ENCODE measurements at places on chromosomes 12 and 14.
A peak's percentile ranks its signal among the peaks of the same experiment; 100 is the strongest.

DNA sequence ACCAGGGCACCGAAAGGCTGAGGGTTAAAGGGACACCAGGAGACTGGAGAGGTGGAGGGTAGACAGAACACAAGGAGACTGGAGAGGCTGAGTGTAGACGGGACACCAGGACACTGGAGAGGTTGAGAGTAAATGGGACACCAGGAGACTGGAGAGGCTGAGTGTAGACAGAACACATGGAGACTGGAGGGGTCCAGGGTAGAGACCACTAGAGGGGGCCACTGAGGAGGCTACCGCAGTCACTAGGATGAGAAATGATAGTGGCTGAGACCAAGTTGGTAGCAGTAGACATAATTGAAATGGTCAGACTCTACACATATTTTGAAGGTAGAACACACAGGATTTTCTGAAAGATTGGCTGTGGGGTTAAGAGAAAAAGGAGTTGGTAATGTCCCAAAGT lies 68.2 kb downstream of the PAH start:
- DNase-seq = no peak

DNA sequence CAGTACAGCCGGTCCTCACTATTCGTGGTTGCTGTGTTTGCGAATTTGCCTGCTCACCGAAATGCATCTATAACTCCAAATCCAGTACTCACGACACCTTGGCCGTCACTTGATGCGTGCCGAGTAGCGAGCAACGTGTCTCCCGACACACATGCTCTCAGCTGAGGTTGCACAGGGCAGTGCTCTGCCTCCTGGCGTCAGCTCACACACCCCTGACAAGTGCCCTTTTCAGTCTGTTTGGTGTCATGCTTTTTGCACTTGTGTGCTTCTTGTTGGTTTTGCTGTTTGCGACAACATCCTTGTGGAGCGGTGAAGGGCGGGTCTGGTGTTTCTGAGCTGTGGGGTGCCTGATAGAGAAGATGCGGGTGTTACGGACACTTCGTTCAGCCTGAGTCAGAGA lies 110.4 kb upstream of the RFLNA start:
- DNase-seq = no peak

GRCh38 chr12:85616201-85616600 lies 220.0 kb downstream of the RASSF9 start:
- no peak for DNase-seq

GRCh38 chr12:15705606-15706005 lies 83.6 kb downstream of the EPS8 start:
- DNase-seq = no peak

DNA sequence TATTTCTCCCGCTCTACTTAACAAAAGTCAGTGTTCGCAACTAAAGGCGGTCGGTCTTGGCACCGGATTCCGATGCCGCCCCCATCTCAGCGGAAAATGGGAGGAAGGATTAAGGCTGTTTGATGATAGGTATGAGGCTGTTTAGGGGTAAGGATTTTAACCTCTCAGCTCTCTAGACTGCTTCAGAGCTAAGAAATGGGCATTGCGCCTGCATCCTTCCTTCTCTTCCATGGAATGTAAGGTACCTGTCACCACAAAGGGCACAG lies 1.4 kb downstream of the COCH start:
- DNase-seq = no peak

DNA sequence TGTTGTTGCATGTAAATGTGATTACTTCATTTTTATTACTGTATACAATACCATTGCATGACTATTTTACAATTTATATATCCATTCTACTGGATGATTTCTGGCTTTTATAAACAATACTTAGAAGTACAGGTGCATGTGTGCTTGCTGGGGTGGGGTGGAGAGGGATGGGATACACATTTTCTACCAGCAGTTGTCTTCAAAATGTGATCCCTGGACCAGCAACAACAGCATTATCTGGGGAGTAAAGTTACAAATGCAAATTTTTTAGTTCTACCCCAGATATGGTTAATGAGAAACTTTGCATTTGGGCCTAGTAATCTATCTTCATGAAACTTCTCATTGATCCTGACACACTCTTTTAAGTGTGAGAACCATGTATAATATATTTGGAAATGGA lies 905.4 kb upstream of the ATXN7L3B start:
- no peak for DNase-seq

DNA sequence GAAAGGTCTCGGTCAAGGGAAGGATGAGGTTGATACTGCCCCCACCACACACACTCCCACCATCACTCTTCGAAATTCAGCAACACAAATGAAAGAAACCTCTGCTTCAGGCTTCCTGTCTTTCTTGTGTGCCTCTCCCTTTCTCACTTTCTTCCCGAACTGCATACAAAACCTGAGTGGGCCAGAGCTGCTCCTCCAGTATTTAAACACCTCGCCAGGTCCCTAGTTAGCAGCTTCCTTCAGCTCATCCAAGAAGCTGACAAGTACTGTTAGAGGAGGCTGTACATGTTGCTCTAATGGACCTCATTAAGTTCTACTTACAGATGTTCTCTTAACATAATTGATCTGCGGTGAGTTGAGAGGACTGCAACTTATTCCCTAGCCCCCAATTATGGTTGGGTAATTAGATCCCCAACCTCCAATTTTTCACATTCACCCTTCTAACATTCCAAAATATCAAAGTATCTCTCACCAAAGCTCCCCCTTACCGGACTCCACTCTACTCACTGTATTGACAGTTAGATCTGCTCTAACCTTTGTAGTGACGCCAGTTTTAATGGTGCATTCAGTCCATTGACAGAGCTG lies 4.1 kb upstream of the LMO3 start:
- DNase-seq = no peak

GRCh38 chr12:24661657-24662096 lies 287.2 kb downstream of the BCAT1 start:
- no peak for DNase-seq

DNA sequence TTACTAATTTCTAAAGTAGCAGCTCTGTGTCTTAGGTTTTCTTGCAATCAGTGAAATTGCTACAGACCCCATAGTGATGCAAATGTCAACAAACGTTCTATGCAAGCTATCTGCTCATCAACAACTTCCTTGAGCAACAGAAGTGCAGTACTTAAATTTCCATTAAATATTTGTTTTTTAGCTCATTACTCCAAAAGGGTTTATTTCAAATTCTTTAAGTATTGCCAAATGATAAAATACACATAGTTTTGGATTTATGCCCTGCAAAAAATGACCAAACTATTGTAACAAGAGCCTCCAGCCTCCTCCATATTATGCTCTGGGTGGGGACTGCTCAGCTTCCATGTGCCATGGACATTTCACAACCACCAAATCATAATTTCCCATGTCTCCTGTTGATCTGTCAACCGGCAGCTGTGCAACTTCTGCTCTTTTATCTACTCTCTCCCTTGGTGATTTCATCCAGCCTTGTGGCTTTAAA lies 4.4 kb downstream of the BDKRB1 start:
- no peak for DNase-seq

DNA sequence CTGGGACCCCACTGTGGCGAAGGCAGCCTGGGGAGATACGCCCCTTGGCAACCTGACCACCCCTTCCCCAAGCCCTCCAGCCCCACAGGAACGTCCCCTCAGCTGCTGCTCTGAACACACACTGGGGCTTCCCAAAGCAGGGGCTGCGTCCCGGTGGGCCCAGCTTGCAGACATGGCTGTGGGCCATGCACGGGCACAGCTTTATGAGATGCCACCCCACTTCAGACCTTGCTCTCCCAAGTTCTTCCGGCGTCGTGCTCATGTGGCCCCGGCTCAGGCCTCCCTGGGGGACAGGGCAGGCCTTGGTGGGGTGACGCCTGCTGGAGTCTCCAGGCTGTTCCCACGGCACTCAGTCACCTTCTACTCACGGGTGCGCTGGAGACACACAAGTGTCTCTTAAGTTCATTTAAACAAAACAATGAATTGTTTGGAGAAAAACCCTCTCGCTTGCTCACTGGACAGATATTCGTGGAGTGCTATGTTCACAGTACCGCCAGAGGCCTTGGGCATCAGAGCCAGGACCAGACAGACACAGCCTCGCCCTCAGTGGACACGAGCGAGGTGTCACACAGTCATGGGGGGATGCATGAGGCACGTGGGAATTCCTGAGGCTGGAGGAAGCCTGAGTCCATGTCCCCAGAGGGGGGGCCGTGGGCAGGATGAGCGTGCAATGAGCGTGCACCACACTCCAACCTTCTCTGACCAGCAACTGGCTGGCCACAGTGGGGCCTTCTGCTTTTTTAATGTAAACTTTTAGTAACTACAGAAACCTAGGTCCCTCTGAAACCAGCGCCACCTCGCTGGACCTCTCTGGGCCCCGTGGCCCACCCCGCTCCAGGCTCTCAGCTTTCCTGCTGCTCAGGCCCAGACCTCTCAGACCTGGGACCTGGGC lies 4.3 kb downstream of the GALNT9 start:
- DNase-seq = no peak

- no peak for DNase-seq
Observed at GRCh38 chr12:51521554-51522276, 69.3 kb upstream of the SCN8A start.

DNA sequence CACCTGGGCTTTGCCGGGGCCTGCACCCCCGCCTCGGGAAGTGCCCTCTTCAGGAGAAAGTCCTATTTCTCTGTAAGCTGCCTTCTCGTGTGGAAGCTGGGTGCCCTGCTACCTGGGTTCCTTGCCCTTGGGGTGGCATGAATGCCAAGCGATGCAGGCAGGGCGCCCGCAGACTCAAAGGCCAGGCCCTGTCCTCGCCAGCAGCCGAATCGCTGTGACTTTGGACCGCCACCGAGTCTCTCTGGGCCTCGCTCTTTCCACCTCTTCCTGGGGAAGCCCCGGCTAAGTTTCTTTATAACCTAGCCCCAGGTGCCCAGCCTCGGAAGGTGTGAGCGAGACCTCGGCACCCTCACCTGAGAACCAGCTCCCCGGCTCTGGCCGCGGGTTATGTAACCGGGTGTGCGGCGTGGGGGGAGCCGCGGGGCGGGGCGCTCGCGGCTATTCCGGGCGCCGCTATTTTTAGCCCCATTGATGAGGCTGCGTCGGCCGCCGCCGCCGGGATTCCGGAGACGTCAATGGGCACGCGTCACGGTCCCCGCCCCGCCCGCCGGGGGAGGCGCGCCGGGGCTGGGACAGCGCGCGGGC lies 14.6 kb upstream of the NR4A1 start:
- DNase-seq = peak; percentile 85

GRCh38 chr12:16474801-16475200 lies 127.4 kb downstream of the MGST1 start:
- no peak for DNase-seq

DNA sequence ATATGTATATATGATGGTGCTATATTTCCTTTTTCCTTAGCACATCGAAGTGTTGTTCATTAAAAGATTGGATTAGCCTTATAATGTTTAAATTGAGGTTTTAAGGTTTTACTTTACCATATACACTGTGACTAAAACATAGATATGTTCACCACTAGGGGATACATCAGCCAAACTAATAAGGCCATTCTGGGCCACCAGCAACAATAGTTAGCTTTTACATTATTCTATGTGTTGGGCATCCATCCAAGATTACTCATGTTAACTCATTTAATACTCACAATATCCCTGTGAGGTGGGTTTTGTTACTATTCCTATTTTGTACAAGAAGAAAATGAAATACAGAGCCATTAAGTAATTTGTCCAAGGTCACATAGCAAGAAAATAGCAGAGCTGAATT lies 202.6 kb upstream of the AVPR1A start:
- no peak for DNase-seq
